ENCODE measurements at places on chromosomes 11 and 22.

GRCh38 chr22:47297261-47298016 lies 535.0 kb downstream of the TBC1D22A start:
- DNase-seq, result no peak

DNA sequence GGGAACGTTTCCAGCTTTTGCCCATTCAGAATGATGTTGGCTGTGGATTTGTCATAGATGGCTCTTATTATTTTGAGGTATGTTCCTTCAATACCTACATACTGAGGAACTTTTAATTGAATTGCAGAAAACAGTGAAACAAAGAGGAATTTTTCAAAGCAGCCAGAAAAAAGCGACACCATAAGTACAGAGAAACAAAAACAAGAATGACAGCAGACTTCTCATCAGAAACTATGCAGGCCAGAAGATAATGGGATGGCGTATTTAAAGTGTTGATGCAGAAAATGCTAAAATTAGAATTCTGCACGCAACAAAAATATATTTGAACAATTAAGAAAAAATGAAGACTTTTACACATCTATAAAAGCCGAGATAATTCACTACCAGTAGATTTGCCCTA lies 95.4 kb upstream of the TIMP3 start:
- no peak for DNase-seq

GRCh38 chr11:130441719-130442118 lies 6.7 kb upstream of the ADAMTS15 start:
- DNase-seq, result no peak

DNA sequence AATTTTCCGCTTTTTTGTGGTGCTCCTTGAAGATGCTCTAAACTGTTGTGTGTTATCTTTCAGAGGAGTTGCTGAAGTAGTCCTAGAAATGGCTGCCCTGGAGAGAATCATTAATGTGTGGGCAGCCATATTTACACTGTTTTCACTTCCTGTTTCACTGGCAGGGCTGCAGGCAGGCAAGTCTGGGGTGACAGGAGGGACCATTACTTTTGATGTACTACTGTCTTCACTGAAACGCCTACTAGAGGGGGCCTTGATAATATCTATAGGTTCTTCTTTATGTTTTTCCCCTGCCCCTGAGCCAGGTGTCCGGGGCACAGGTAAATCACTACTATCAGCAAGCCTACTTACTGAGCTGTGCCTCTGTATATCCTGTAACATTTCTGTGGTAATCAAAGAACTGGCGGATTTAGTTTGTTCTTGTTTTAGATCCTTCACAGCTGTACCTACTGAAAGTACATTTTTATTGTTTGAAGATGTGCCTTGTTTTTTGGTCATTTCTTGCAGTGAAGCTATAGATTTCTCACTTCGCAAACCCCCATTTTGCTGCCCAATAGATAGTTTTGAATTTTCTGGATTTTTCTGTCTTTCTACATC lies 39.7 kb downstream of the ACAT1 start:
- DNase-seq, result no peak

- DNase-seq, result no peak
Observed at GRCh38 chr11:122207921-122208764, 92.1 kb upstream of the BLID start.

GRCh38 chr11:32602657-32603415 lies 19.2 kb downstream of the EIF3M start:
- no peak for DNase-seq

GRCh38 chr11:57546869-57547475 lies 9.6 kb downstream of the SMTNL1 start:
- no peak for DNase-seq

DNA sequence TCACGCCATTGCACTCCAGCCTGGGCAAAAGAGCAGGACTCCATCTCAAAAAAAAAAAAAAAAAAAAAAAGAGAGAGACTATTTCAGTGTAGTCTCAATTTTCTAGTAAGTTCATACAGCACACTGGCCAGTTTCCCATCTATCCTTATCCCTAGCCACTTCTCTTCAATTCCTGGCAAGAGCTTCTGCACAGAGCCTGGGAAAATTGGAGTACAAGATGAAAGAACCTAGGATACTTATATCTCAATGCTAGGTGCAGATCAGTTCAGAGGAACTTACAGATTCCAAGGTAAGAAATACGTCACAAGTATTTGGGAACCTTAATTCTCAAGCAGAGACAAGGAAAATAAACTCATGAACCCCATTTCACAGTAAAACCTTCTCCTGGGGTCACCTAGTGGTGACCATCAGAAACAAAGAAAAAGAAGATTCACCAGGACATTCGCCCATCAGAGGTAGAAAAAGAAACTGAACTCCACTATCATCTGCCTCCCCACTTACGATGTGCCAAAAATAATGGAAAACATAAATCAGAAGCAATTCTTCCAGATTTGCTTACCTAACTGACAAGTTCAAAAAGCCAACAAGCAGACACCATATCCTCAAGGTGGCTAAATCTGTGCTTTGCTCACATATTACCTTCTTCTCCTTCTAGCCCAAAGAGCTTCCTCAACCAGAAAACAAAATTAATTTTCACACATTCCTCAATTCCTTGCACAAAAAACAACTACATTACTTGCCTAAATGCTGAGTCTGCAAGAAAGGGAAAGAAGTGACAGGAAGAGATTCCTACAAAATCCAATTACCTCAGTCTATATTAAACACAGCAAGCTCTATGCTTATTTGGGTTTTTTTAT lies 4.9 kb downstream of the DENND5A start:
- DNase-seq, result no peak

DNA sequence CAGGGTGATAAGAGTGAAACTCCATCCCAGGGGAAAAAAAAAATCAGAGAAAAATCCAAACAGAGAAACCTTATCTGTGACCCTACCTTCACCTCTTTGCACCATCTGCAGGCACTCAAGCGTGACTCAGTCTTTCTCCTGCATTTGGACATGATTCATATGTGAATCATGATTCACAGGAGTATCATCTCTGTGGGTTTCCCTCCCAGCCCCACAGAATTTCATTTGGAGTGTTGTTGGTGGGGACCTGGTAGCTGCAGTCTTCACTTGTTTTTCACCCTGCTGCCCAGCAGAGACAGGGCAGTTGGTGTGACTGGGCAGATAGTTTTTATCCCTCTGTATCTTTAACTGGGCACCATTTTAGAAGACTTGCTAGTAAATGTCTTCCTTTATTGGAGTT lies 75.7 kb downstream of the DEPDC5 start:
- DNase-seq, result no peak

GRCh38 chr22:26139310-26139709 lies 30.0 kb upstream of the SEZ6L start:
- DNase-seq, result no peak

- no peak for DNase-seq
Observed at GRCh38 chr11:10208131-10208575, 85.9 kb downstream of the SBF2 start.

DNA sequence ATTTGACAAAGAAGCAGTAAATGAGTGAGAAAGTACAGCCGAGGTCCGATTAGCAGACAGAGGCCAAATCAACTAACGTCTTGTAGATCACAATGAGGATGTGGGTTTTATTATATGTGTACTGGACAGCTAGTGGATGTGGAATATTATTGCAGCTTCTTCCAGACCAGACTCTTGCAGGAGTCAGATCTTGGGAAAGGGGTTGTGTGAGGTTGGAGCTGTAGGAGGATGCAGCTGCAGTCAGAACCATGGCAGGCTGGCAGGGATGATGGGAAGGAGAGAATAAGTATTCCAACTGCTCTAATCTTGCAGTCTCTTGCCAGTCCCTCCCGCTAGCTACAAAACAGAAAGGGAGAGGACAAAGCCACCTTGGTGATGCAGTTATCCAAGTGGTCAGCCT lies 46.8 kb upstream of the LDLRAD3 start:
- DNase-seq, result no peak

GRCh38 chr11:47156333-47156732 lies 20.3 kb downstream of the ARFGAP2 start:
- DNase-seq, result no peak

- no peak for DNase-seq
Observed at GRCh38 chr11:115148101-115148500, 356.1 kb downstream of the CADM1 start.

GRCh38 chr11:78773077-78773476 lies 198.4 kb upstream of the NARS2 start:
- no peak for DNase-seq

- no peak for DNase-seq
Observed at GRCh38 chr22:40967111-40967760, 16.1 kb downstream of the RBX1 start.

DNA sequence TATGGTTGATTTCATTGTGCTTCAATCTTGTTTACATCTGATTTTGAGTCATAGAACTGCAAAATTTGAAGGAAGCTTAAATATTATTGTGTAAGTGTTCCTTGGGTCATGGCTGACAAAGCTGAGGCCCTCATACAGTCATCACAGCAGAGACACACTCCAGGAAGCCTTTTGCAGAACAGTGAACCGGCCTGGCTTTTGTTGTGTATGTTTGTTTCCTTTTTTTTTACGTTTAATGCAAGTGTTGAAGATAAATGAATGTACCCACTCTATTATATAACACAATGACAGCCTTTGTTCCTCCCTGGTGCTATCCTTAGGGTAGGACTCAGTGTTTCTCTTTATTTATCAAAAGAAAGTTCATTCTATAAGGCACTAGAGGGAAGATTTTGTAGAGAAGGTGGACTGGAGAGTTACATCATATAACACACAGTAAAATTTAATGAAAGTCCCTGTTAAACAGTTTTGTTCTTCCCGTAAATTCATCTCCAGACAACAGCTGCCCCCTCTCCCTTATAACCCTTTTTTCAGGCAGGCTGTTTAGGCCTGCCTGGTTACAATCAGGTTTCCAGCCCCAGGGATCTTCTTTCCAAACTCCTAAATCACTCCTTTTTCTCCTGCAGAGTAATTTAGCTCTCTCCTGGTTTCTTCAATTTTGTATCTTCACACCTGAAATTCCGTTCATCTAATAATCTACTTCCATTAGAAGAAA lies 34.3 kb upstream of the CSTF3 start:
- DNase-seq, result no peak

- no peak for DNase-seq
Observed at GRCh38 chr22:20573833-20574615, 66.6 kb downstream of the MED15 start.

- no peak for DNase-seq
Observed at GRCh38 chr22:44297470-44298061, 15.2 kb downstream of the SHISAL1 start.

DNA sequence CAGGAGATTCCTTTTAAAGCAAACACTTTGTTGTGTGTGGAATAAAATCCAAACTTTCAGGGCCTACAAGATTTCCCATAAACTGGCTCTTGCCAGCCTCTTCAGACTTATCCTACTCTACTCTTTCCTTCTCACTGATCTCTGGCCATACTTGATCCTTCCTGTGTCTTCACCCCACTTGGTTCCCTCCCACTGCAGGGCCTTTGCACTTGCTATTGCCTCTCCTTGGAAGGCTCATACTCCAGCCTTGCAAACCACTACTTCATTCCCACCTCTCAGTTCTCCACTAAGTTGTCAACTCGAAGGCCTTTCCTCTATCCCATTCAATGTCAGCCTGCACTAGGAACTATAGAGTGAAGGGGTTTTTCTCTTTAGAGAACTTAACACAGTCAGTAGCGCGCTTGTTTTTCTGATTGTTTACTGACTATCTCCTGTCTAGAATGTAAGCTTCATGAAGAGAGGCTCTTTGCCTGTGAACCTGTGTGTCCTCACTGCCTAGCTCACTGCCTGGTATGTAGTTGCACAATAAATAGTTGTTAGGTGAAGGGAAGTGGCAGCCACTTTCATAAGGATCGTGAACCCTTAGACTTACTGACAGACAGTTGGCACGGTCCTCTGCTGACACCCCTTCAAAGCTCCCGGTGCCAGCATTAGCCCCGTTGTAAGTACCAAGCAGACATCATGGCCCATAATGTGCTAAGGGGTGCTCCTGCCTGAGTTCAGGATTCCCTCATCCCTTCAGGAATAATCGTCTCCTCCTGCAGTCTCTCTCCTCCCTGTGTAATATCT lies 833 bp upstream of the ME3 start:
- DNase-seq, result no peak

- no peak for DNase-seq
Observed at GRCh38 chr22:17678817-17679385, 40.3 kb downstream of the BCL2L13 start.

DNA sequence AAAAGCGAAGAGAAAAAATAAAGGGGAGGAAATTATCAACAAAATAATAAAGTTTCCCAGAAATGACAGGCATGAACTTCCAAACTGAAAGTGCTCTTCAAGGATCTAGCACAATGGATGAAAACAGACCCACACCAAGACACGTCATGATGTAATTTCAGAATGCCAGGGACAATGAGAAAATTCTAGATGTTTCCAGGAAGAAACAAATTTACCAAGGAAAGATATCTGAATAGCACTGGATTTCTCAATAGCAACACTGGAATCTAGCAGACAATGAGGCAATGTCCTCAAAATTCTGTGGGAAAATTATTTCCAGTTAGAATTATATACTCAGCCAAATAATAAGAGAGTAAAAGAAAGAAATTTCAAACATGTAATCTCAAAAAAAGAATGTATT lies 46.0 kb downstream of the DENND5A start:
- no peak for DNase-seq

GRCh38 chr11:66589996-66590675 lies 2.7 kb downstream of the CCDC87 start:
- no peak for DNase-seq

GRCh38 chr22:22710719-22711531 lies 66.5 kb downstream of the GGTLC2 start:
- DNase-seq, result no peak

DNA sequence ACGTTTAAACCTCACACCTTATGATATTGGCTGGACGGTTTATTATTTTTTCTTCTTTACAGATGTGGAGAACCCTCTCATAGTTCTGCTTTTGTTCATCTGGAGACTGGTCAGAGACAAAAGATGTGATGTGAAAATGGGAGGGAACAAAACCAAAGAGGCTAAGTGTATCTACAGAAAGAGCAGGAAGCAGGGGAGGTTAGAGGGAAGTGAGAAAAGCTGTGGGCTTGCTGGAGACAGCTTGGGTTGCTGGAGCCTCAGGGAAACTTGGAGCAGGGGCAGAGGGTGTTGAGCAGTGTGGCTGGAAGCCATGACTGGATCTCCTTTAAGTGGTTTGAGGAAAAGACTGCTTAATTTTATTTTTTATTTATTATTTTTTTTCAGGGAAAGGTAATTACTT lies 79.0 kb upstream of the SNX19 start:
- no peak for DNase-seq

- DNase-seq, result no peak
Observed at GRCh38 chr22:45777046-45777851, 105.6 kb downstream of the ATXN10 start.

DNA sequence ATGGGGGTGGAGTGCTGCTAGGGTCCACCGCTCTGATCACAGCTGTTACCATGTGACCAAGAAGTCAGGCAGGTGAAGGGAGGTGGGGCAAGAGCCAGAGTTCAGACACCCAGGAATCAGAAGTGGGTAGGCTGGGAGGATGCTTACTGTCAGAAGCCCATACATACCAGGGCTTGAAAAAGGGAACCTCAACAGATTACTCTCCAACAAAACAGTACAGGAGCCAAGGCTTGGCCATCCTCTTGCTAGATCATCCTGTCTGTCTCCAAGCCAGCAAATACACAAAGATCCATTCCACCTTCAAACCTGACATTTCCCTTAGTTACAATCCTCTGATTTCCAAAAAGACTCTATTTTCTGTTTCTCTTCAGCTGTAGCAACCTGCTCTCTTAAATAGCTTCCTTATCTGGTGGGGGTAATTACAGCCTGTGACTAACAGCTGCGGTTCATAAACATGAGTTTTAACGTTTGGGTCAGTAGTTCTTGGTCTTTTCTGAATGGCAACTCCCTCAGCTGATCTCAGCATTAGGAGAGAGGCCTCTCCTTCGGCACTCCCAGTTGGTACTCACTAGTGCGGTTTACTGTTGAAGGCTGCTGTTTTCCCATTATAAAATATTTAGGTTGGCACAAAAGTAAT lies 31.1 kb upstream of the WT1 start:
- no peak for DNase-seq
